8988T (cell line): ENCODE measurements at places on chromosomes 1 and 21.

- DNase-seq: no peak
Observed at GRCh38 chr1:171219346-171220080, 28.8 kb upstream of the FMO1 start.

DNA sequence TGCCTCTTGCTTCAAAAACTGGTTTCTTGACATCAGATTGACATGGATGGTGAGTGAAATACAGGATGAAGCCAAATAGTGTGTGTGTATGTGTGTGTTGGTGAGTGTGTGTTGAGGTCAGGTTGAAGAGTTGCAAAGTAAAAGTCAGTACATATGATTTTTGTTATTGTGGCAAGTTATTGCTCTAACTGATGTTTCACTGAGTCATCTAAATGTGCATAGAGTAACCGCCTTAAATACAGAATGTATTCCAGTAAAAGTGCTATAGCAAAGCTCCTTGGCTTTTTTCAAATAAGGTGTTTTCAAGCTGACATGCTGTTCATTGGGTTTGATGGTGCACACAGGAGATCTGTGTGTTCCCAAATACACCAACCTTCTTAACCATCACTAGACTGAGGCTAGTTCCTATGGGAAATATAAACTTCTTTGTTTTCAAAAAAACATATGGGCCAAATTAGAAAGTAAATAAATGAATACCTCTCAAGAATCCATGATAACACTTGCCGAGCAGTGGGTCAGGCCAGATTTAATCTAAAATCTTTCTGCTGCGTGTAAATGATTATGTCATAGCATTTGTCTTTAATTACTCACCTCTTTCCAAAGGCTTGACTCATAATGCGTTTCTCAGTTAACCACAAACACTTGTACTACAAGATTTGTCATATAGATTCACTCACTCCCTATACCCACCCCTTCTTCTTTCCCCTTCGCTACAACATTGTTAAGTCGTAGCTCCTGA lies 151.1 kb downstream of the LYPLAL1 start:
- no peak for DNase-seq

DNA sequence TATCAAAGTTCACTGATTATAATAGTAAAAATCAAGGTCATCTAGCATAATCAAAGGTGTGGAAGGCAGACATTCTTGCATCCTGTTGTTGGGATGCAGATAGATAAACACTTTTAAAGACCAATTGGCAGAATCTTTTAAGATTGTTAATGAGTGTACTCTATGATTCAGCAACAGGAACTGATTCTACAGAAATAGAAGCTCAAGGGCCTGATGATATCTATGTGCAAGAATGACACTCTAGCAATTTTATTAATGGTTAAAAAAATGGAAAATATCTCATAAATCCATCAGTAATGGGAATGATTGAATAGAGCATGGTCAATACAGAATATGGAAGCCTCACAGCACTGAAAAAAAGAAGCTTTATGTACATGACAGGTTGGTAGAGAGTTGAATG lies 2.2 kb upstream of the ATP1A4 start:
- no peak for DNase-seq

DNA sequence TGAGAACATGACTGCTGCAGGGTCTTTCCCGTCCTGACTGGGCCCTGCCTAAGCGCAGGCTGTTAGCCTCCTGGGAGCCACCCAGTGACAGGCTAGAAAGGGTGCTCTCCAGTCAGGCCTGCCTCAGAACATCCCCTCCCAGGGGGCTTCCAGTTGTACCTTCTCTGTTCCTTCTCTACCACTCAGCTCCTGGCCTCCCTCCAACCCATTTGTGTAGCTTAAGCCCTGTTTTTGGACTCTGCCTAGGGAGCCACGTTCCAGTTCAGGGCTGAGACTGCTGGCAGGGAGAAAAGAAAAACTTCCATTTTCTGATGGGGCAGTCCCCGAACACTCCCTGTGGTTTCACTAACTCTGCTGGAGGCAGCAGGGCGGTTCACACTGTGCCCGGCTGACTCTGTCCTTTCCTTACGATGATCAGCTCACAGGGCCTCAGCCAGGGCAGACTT lies 15.3 kb upstream of the POU3F1 start:
- DNase-seq: no peak

DNA sequence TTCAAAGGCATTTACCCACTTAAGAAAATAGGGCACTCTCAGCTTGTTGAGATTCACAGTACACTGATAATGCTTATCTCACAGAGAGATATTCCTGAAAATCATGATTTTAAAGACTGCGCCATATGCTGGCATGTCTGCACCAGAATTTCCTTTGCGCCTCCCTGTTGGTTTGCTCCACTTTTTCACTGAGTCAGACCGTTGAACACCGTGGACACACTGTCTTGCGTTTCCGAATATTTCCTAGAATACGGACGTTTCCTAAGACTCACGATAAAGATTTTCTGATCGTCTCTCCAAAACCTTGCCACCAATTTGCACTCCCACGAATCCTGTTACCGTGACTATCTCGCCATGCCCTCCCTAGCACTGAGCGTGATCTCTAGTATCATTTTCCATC lies 497 bp upstream of the C1orf115 start:
- no peak for DNase-seq

DNA sequence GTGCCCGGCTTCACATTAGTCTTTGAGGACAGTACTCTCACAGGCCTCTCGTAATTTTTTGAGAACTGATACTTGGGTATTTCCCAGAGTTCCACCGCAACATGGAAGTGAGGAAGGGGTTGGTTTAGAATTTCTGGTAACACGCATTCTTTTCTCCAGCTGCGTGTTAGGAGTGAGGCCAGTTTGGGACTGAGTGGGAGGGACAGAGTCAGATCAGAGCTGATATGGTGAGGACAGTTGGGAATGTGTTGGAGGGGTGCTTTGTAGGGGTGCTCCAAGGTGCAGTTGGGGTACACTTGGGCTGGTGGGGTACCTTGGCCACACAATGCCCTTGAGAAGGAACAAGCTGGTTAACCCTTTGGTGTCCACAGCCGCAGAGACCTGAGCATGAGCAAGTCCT lies 6.7 kb downstream of the FBXO6 start:
- DNase-seq: no peak

DNA sequence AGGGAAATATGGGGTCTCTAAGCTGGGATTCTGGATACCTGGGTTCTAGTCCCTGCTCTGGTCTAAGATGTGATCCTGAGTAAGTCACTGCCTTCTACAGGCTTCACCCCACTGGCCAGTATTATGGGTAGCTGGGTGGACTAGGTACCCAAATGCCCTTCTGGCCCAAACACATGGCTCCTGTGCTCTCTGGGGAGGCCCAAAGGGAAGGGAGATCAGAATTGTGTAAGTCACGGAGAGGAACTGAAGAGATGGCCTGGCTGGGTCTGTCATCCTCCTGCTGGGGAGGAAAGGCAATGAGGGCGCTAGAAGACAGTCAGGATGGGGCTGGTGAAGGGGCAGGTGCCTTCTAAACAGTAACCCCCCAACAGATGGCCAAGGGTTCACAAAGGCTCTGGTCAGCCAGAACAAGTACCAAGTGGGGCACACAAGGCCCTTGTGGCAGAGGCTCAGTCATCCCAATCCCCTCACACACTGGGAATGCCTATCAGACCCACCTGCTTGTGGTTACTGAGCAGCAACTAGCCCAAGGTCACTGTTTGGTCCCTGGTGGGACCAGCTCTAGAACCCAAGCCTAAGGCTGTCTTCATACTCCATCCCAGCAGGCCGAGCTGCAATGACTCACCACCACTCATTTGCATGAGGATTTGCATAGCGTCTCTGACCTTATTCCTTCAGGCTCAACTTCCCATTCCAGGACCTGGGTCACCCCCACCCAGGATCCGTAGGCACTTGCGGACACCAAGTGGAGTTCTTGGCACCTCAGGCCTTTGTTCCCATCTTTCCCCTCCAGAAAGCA lies 9.2 kb downstream of the MEF2D start:
- no peak for DNase-seq

GRCh38 chr21:31710586-31710985 lies 21.3 kb downstream of the SCAF4 start:
- DNase-seq: no peak

GRCh38 chr1:7645751-7646048 lies 125.4 kb upstream of the VAMP3 start:
- DNase-seq: no peak

DNA sequence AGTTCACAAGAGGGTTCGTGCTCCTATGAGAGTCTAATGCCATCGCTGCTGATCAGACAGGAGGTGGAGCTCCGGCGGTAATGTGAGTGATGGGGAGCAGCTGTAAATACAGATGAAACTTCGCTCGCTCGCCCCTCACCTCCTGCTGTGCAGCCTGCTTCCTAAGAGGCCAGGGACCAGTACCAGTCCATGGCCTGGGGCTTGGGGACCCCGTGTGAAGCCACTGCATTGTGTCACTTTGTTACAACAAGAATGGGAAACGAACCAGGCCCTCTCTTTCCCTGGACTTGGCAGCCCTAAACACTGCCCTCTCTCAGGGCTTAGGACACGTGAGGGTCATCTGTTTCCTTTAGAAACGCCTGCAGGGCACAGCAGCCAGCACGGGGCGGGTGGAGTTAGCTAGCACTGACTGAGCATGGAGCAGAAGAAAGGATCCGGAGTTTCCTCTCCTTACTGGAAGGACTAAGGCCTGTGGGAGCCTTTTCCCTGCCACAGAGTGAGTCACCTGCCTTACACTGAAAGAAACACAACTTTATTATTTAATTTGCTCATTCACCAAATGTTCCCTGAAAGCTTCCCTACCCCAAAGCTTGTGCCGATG lies 185.2 kb upstream of the TMEM51 start:
- DNase-seq: no peak

DNA sequence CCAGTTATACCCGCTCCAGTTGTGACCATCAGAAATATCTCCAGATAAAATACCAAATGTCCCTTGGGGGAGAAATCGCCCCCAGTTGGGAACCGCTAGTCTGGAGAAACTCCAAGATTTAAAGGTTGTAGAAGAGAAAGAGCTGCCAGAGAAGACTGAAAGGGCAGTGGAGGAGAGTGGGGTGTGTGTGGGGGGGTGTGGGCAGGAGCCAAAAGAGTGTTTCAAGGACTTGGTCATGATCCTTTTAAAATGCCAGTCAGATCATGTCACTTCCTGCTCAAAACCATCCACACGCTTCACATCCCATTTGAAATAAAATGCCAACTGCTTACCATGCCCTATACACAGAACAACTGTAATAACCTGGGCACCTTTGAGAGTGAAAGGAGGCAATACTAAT lies 3.4 kb upstream of the HEYL start:
- no peak for DNase-seq

GRCh38 chr1:244226435-244226834 lies 175.4 kb downstream of the ZBTB18 start:
- DNase-seq: no peak

GRCh38 chr1:21590934-21591333 lies 78.2 kb downstream of the RAP1GAP start:
- no peak for DNase-seq

DNA sequence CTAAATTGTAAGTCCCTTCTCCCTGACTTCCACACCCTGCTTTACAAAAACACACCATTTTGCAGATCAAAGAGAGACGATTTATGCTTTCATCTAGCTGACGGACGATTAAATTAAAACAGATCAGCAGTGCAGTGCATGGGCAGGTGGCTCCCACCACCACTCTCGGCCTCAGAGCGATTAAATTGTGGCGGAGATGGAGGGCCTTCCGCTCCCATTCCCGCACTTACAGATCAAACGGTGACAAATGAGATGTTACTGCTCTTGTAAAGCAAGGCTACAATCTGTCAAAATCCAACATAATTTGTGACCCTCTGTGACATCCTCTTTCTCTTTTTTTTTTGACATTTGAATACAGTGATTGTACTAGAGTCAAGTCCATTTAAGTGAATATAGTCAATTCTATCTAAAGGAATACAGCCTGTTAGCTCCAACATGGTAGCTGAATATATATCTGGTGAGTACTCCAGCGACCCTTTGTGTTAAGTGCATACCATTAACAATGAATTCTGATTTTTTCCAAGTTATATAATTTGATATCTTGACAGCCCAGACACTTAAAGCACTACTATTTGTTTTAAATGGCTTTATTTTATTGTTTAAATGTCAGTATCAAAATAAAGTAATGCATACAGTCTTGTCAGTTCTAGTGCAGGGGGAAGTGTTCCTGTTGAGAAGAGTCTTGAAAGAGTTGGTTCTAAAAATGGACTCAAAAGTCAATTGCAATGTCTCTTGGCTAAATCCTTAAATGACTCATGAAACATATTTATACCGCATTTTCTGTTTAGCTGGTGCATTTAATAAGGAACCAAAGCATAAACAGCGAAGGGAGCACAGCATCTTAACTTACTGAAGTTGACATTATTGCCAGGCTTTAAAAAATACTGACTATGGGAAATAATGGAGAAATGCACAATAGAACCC lies 109.0 kb downstream of the ESRRG start:
- DNase-seq: no peak

DNA sequence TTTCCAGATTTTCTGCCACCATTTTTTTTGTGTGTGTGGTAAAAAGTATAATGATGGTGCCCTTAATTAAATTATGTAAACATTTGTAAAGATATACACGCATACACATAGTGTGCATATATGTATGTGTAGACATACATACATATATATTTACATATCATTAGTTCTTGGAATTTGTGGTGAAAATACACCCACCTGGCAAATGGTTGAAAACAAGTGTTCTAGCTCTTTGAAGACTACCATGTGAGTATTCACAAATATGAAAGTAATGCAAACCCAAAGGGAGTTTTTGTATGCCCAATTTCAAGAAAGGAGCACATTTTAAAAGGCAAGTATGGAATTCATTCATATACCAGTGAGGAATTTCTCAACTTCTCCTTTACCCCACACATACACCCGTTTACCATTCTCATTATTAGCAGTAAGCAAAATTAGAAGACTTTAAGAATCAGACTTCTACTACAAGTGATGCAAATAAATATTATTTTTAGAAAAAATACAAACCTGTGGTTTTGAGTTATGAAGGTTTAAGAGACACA lies 8.0 kb downstream of the RABGAP1L start:
- DNase-seq: no peak

DNA sequence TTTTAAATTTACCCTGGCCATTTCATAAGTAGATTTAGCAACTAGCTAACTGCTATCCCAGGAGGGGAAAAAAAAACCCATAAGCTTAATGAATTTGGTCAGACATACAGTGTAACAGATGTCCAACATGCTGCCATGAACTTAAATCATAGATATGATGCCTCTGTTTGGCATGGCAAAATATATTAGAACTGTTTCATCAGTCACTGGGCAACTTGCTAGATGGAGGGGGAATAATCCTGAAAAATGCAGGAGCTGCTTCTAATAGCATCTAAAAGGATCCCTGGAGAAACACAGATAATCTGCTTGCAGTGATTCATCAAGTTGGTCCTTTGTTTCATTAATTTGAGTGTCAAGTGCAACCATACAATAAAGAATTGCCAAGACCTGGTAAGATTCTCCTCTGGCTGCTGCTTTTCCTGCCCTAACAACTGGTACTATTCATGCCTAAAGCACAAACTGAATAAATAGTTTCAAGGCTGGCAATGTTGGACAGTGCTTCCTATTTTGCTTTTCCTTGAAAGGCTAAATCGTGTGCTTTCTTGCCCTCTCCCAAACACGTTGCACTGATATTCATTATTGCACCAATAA lies 1.5 kb upstream of the ST6GALNAC5 start:
- DNase-seq: no peak

- DNase-seq: no peak
Observed at GRCh38 chr21:44815225-44815624, 2.6 kb downstream of the SUMO3 start.

- no peak for DNase-seq
Observed at GRCh38 chr1:4613606-4614370, 40.6 kb upstream of the AJAP1 start.

- no peak for DNase-seq
Observed at GRCh38 chr21:44977616-44978340, 37.9 kb downstream of the SLX9 start.
